ENCODE measurements at places on chromosomes 7 and 10. TPM values are rescaled to one million over a fixed set of nuclear protein-coding genes. Genes with fewer than 3 reads are reported as not detected.

Gene CYP26C1
- 0.10 TPM for total RNA-seq

DNA sequence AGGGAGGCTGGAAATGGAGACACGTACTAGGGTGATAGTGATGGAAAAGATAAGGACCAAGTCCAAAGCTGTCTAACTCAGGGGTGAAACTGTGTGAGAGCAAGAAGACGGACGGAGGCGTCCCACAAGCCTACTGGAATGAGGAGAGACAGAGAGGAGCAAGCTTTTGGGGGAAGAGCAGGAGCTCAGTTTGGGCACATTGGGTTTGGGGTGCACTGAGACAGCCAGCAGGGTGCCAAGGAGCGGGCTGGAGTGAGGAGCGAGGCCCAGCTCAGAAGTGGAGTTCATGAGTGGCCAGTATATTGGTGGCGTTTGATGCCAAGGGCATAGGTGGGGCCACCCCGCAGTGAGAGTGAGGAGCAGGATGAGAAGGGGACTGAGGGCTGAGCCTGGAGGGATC, 22.6 kb downstream of the GHRHR start:
- peaks cover 32% of the 10 kb centered on the region for H3K27me3 ChIP-seq
- H3K36me3 ChIP-seq, result peaks cover 5% of the 10 kb centered on the region
- peak overlapping the region; percentile 26 for H3K4me3 ChIP-seq
- DNase-seq, result no peak
- H3K27ac ChIP-seq, result no peak overlapping the region
- peaks cover 40% of the 10 kb centered on the region for H3K4me1 ChIP-seq

- H3K36me3 ChIP-seq, result no peaks in the 10 kb centered on the region
- no peaks in the 10 kb centered on the region for H3K27me3 ChIP-seq
- H3K4me1 ChIP-seq, result no peaks in the 10 kb centered on the region
- no peak for DNase-seq
These were observed 283.8 kb upstream of the PLXDC2 start for GRCh38 chr10:19532411-19532810.

- H3K4me1 ChIP-seq, result no peaks in the 10 kb centered on the region
- DNase-seq, result no peak
- no peaks in the 10 kb centered on the region for H3K36me3 ChIP-seq
- no peaks in the 10 kb centered on the region for H3K27me3 ChIP-seq
- H3K4me3 ChIP-seq, result no peak overlapping the region
- no peak overlapping the region for H3K27ac ChIP-seq
These were observed 9.9 kb downstream of the CNNM1 start for GRCh38 chr10:99339077-99339476.

Gene KCP
- total RNA-seq, result 2.2 TPM

- no peak overlapping the region for H3K27ac ChIP-seq
- H3K36me3 ChIP-seq, result no peaks in the 10 kb centered on the region
- peaks cover 2% of the 10 kb centered on the region for H3K27me3 ChIP-seq
These were observed 111.4 kb upstream of the ZEB1 start for GRCh38 chr10:31207636-31208035.

DNA sequence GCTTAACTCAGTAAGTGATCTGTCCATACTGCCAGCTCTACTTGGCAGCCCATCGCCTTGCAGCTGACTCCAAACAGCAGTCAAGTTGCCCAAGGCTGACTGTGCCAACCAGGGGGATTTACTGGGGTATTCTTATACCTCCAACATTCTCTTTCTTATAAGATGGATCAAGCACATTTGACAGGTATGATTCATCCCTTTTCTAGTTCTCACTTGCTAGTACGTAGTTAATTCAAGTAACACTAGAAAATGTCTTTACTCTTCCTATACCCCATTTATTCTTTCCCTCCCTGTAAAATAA, 77.0 kb downstream of the SLC25A13 start:
- DNase-seq, result no peak
- H3K4me3 ChIP-seq, result no peak overlapping the region
- H3K36me3 ChIP-seq, result no peaks in the 10 kb centered on the region
- no peaks in the 10 kb centered on the region for H3K27me3 ChIP-seq
- no peak overlapping the region for H3K27ac ChIP-seq

DNA sequence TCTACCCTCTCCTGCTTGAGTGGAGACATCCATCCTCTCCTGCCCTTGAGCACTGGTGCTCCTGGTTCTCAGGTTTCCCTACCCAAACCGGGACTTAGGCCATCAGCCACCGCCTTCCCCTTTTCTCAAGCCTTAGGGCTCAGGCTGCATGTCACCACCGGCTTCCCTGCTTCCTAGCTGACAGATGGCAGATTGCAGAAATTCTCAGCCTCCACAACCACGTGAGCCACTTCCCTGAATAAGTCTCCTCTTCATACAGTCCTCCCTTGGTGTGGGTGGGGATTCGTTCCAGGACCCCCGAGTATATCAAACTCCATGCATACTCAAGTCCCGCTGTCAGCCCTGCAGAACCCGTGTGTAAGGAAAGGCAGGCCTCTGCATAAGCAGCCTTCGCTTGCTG, 203.5 kb upstream of the ZNF32 start:
- H3K4me3 ChIP-seq, result no peak overlapping the region
- DNase-seq, result no peak
- peaks cover 13% of the 10 kb centered on the region for H3K27me3 ChIP-seq
- no peak overlapping the region for H3K27ac ChIP-seq
- H3K36me3 ChIP-seq, result no peaks in the 10 kb centered on the region

DNA sequence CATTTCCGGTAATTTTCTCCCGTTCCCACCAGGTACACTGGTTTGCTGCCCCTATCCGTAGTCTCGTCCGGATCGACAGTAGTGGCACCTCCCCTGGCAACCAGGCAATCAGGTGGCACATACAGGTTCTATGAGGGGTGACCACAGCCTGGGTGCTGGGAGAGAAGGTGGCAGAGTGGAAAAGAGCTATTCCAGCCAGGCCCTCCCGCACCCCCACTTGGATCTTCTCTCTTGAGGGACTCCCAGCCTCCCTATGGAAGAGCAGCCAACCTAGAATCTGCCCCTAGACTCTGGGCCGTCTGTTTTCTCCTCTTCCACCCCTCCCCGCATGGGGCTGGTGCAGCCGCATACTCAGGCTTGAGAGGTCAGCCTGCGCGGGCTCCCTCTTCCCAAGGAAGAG, 58.6 kb downstream of the GPR26 start:
- no peaks in the 10 kb centered on the region for H3K4me1 ChIP-seq
- no peak overlapping the region for H3K27ac ChIP-seq
- H3K36me3 ChIP-seq, result peaks cover 8% of the 10 kb centered on the region
- no peak for DNase-seq

Gene PRPF18
- 24.7 TPM for total RNA-seq

DNA sequence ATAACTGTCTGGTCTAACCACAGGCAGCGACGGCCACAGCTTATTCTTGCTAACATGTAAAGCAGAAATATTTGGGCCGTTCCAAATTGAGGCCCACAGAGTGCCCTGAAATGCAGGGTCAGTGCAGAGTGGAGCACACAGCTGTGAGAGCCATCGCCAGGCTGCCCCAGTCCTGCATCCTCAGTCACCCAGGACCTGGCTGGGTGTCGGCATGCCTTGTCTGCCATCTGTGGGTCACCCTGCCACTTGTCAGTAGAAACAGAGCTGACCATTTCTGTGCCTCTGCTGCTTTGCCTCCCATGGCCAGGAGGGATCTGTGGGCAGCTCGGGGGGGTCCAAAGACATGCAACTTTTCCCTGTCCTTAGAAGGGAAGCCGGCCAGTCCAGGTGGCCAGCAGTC, 57.3 kb upstream of the BTBD16 start:
- peak overlapping the region; percentile 52 for H3K27ac ChIP-seq
- no peak for DNase-seq
- peaks cover 59% of the 10 kb centered on the region for H3K4me1 ChIP-seq
- no peak overlapping the region for H3K4me3 ChIP-seq

Gene CPED1
- not detected for total RNA-seq

DNA sequence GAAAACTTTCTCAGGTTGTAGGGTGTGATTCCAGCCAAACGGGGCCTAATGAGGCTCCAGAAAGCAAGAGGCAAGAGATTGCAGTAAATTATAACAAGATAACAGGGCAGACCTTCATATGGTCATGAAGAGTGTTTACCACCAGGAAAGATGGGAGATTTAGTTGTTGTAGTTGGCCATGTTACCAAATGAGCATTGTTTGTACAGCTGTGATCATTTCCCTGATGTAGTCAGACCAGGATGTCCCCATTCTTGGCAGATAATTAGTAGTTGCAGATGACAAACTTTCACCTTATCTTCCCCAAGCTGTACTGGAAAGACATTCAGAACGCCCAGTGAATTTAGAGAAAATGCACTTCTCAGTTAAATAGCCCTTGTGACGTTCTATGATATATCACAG, 630.8 kb downstream of the ANKRD7 start:
- no peak for DNase-seq
- H3K27me3 ChIP-seq, result peaks cover 1% of the 10 kb centered on the region
- H3K27ac ChIP-seq, result no peak overlapping the region

Gene SPDYE9
- 0.25 TPM for total RNA-seq

DNA sequence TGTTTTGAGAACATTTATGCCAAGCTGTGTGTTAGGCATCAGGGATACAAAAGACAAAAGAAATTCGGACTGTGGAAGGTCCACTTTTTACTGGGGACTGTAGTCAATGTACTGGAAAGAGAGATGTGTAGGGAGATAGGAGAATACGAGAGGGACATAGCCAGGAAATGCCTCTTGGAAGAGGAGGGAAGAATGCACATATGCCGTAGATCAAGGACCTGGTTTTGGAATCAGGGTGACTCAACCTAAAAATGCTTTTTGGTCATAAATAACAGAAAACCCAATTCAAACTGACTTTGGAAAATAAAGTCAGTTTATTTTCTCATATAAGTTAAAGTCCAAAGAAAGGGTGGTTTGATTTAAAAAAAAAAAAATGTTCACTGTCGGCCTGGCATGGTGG, 140.3 kb upstream of the TCF7L2 start:
- no peak for DNase-seq
- peaks cover 36% of the 10 kb centered on the region for H3K4me1 ChIP-seq
- peak overlapping the region; percentile 17 for H3K27ac ChIP-seq
- H3K27me3 ChIP-seq, result no peaks in the 10 kb centered on the region
- peak overlapping the region; percentile 1 for H3K4me3 ChIP-seq

GRCh38 chr7:26667514-26668133, 196.8 kb downstream of the SKAP2 start:
- H3K4me3 ChIP-seq, result peak overlapping the region; percentile 40
- no peaks in the 10 kb centered on the region for H3K27me3 ChIP-seq
- H3K36me3 ChIP-seq, result no peaks in the 10 kb centered on the region
- peak overlapping the region; percentile 62 for H3K27ac ChIP-seq
- peak; percentile 53 for DNase-seq

DNA sequence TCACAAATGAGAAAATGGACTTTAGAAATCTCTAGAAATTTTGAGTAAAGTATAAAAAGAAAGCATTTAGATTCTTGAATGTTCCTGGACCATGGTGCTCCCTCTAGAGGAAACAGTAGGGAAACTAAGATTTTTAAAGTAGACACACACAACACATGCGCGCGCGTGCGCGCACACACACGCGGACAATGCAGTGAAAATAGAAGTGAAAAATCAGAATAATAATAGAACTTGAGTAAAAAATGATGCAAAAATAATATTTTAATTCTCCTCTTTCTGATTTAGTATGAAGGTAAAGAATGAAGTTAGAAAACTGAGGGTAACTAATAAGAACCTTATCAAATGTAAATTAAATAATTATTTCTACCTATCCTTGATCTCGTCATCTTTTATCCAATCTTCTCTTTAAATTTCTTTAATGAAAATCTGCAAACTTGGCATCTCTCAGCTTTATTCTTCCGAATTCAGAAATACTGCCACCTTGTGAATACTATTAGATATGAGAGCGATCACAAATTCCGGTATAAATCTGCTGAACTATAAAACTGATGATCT, 117.0 kb upstream of the AMPH start:
- no peak overlapping the region for H3K27ac ChIP-seq
- DNase-seq, result no peak
- no peak overlapping the region for H3K4me3 ChIP-seq
- no peaks in the 10 kb centered on the region for H3K4me1 ChIP-seq
- peaks cover 4% of the 10 kb centered on the region for H3K36me3 ChIP-seq

DNA sequence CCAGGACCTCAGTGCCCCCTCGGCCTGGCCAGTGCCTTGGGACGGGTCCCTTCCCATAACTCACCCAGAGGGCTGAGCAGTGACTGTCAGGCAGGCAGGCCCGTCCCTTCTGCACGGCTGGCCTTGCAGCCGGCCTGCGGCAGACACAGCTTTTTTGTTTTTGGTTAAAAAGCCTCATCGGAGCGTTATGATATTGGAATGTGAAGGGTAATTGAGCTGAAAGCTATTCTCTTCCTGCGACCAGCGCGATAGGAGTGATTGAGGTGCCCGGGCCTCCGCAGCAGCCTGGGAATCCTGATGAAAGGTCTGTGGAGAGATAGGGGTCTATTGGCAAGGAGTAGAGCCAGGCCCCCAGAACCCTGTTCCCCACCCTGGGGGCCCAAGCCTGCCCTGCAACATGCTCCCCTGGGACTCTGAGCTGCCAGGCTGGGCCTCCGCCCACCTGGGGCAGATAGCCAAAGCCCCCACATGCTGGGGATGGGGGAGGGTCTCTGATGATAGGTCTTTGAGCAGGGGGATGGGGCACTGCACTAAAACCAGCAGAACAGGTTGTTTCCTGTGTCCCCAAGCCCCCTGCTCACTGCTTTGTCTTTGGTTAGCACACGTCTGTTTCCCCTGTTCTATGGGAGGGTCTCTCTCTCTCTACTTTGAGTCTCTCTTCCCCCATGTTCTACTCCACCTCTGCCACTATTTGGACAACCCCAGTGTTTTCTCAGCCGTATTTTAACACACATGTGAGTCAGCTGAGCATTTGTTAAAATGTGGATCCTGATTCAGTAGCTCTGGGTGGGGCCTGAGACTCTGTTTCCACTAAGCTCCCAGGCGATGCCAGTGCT, 131.9 kb downstream of the CDH23 start:
- H3K36me3 ChIP-seq, result no peaks in the 10 kb centered on the region
- peak overlapping the region; percentile 57 for H3K4me3 ChIP-seq
- H3K4me1 ChIP-seq, result peaks cover 36% of the 10 kb centered on the region
- peaks cover 6% of the 10 kb centered on the region for H3K27me3 ChIP-seq

DNA sequence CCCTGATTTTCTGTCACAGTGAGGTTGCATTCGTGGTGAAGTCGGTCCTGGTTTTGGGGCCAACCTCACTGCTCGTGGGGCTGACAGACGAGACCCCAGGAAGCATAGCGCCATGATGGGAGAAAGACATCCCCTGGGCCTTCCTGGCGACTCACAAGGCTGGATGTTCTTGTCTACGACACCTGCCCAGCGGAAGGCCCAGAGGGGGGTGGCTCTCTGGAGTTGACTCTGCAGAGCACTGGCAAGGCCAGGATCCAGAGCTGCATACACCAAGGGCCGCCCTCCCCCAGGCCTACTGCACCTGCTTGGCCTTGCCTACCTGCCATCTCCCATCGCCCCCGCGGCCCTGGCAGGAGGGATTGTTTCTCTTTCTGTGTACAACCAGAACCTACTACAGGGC, 608.9 kb downstream of the PTPRN2 start:
- no peak for DNase-seq
- H3K36me3 ChIP-seq, result peaks cover 19% of the 10 kb centered on the region
- H3K27me3 ChIP-seq, result peaks cover 4% of the 10 kb centered on the region
- H3K4me1 ChIP-seq, result no peaks in the 10 kb centered on the region
- H3K27ac ChIP-seq, result no peak overlapping the region

Gene GFRA1
- total RNA-seq, result 347 TPM
